ENCODE measurements at places on chromosomes 2 and 18.

- no peak for DNase-seq
Observed at GRCh38 chr2:44616667-44617155, 255.0 kb downstream of the CAMKMT start.

DNA sequence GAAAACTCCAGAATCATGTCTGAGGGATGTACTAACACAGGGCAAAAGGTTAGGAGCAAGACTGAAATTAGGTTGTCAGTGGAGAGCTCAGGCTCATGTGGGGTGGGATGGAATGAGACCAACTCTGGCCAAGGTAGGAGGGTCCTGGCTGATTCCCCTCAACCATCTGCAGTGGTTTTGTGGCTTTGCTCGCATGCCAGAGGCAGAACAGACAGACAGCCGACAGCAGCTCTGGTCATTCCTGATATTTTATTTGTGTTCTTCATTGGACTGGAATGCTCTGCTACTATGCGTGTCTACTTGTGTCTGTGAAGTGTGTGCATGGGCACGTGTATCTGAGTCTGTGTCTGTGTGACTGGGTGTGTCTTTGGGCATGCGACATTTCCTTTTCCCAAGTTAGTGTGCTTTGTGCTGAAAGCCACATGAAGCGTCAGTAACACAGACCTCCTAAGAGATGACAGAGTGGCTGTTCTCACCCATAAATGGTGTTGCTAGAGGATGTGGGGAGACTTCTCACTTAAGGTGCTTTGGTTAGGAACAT is 239.5 kb downstream of the CNTNAP5 start:
- DNase-seq: no peak

DNA sequence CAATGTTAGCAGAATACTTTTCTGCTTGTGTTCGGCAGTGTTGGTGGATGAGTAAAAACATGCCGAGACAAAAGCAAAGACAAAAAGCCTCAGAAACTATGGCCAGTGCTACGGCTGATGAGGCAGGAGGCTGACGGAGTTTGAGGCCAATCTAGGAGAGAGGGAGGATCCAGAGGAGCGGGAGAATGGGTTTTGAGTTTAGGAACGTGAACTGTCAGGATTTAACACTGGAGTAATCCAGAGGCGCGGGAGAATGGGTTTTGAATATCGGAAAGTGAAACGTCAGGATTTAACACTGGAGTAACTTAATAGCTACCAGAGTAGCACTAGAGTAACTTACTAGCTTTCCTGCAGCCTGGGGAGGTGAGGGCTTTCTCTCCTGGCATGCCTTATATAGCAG is 37.4 kb downstream of the LYPD6B start:
- no peak for DNase-seq

GRCh38 chr2:31067259-31067658 is 71.0 kb downstream of the GALNT14 start:
- DNase-seq: no peak

- no peak for DNase-seq
Observed at GRCh38 chr2:136257893-136258292, 139.9 kb upstream of the CXCR4 start.

DNA sequence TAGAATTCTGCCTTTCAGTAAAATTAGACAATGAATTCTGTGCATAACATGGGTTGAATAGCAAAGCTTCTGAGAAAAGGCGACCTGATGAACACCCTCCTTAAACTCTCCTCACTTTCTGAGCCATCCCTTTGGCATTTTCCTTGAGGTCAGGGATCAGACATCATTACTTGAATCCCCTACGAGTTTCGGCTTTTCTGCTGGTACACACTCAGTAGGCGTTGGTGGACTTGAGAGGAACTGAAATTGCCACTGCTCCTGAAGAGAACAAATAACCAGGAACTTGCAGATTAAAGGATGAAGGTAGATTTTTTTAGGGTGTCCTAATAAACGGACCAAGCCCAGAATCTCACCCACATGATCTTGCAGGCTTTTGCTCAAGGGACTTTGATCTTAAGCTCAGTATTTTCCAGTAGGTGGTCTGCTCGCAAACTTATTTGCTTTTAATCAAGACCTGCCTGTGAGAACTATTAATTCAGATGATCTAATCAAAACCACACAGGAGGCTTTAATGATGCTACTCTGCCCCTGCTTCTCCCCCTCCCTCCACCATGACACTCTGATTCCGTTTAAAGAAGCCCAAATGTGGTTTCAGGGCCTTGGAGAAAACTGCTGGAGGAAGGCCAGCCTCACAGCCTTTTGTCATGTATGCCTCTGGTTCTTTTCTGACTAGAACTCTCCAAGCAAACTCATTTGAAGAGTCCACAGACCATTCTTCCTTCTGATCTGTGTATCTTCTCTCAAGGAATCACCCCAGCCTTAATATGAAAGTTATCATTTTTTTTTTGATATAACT is 124.9 kb downstream of the PRKCE start:
- DNase-seq: no peak

- DNase-seq: no peak
Observed at GRCh38 chr2:25983735-25984134, 1.4 kb upstream of the KIF3C start.

DNA sequence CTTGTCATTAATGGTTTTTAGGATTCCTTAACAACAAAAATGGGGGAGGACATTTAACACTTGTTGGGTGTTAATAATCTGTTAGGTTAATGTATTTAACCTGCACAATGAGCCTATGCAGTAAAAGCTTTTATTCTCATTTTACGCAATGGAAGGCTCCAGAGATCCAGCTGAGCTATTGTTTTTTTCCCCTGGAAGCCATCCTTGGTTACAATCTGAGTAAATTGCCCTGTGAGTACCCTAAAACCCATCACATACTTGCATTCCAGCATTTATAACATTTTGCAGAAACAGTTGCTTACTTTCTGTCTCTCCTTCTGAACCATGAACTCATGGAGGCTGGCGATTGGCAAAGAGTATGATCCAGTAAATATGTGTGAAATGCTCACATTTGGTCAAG is 30.2 kb upstream of the DOCK10 start:
- DNase-seq: no peak

DNA sequence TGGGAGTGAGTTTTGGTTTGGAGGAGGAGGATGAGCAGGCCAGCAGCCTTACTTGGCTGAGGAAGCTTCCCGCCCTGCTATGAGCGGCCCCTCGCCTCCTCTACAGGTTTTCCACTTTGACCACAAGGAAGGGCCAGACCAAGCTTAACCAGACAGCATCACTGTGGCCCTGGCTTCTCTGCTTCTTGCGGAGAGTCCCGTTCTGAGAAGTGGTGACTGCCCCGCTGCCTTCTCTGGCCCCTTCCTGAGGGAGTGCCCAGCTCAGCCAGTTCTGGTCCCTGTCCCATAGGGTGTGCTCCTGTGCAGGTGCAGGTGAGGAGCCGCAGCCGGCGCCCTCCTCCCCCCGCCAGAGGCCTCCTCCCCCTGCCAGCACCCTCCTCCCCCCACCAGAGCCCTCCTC is 101.0 kb downstream of the FAM210A start:
- DNase-seq: no peak

GRCh38 chr2:234840336-234840735 is 111.5 kb upstream of the SH3BP4 start:
- DNase-seq: no peak

GRCh38 chr2:71895320-71896161 is 252.1 kb downstream of the CYP26B1 start:
- no peak for DNase-seq

DNA sequence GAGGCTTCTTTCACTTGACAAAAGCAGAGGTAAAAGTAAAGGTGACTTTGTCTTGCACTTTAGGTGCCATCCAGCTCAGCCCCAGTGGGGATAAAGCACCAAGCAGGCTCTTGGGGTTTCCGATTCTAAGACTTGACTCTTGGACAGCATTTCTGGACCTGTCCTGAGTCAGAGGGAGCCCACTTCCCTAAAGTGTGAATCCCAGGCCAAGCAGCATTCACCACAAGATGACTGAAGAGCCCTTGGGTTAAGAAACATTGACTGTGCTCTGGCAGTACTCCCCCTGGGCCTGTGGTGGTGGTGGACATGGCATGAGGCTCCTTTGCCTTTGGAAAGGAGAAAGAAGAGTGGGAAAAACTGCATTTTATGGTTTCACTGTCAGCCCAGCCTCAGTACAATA is 638.0 kb upstream of the VRK2 start:
- no peak for DNase-seq
